SJCRH30 (cell line): ENCODE measurements at places on chromosomes 13 and 19. TPM values are rescaled to one million over a fixed set of nuclear protein-coding genes. Genes with fewer than 3 reads are reported as not detected.

Gene FBXO17
- 4.6 and 5.3 TPM in 2 replicates for total RNA-seq

- H3K4me3 ChIP-seq, result no peak overlapping the region
- DNase-seq, result peak; percentile 84
- H3K27ac ChIP-seq, result no peak overlapping the region
- no peaks in the 10 kb centered on the region for H3K36me3 ChIP-seq
- H3K4me1 ChIP-seq, result no peaks in the 10 kb centered on the region
Observed at GRCh38 chr19:41541990-41542584, 33.9 kb upstream of the CEACAM21 start.

Gene PRX
- total RNA-seq, result 2.9 and 4.0 TPM in 2 replicates

GRCh38 chr13:107968470-107968869 lies 246.9 kb downstream of the LIG4 start:
- DNase-seq, result no peak
- H3K27me3 ChIP-seq, result no peaks in the 10 kb centered on the region
- no peak overlapping the region for H3K27ac ChIP-seq
- H3K4me1 ChIP-seq, result peaks cover 6% of the 10 kb centered on the region; the same call in 1 of the 2 replicates
- H3K4me3 ChIP-seq, result no peak overlapping the region
- no peaks in the 10 kb centered on the region for H3K36me3 ChIP-seq

DNA sequence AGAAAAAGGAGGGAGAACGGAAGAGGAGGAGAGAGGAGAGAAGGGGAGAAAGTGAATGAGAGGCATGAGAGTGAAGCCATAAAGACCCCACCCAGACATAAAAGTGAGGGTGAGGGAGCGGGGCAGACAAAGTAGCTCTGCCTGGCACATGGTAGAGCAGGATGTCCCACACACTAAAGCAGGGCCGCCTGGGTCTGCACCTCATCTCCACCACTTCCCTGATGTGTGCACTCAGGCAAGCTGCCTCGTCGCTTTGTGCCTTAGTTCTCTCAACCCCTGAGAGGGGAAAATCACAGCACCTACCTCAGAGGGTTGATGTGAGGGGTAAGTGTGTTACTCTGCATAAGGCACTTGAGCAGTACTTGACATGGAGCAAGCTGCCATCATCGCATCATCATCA lies 488.1 kb downstream of the COG6 start:
- H3K27ac ChIP-seq, result no peak overlapping the region
- H3K4me3 ChIP-seq, result no peak overlapping the region
- H3K4me1 ChIP-seq, result no peaks in the 10 kb centered on the region; the same call in 1 of the 2 replicates
- no peak for DNase-seq
- H3K27me3 ChIP-seq, result no peaks in the 10 kb centered on the region

GRCh38 chr19:48804496-48804895 lies 6.3 kb downstream of the BCAT2 start:
- no peaks in the 10 kb centered on the region for H3K36me3 ChIP-seq
- H3K27me3 ChIP-seq, result no peaks in the 10 kb centered on the region
- no peak overlapping the region for H3K4me3 ChIP-seq
- peaks cover 5% of the 10 kb centered on the region for H3K4me1 ChIP-seq
- no peak overlapping the region for H3K27ac ChIP-seq
- no peak for DNase-seq
